Activated CD4-positive, alpha-beta T cell treated with anti-CD3 and anti-CD28 coated beads for 4 hours (primary cell): ENCODE measurements at places on chromosomes 3 and 15.

- DNase-seq, result no peak
Measured at GRCh38 chr3:98323425-98323824, 30.2 kb upstream of the OR5K4 start.

- peak; percentile 35 for DNase-seq
Measured at GRCh38 chr15:99755692-99756409, 22.6 kb upstream of the LYSMD4 start.

DNA sequence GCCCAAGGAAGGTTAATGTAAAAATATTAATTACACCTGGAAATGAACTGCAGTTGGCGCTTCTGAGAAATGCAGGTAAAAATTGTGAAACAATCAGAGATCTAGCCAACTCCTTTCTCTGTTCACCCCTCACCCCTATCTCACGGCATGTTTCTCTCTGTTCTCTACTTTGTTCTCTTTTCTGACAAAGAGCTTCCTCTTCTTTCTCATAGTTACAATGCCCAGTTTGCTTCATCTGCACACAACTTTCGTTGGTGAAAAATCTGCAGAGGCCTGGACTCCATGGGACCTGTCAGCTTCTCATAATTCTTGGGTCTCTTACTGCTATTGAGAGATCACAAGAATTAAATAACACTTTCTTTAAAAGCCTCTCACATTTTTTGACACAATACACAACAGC, 212.9 kb upstream of the LRRN1 start:
- no peak for DNase-seq

- no peak for DNase-seq
Measured at GRCh38 chr3:130506031-130506430, 10.9 kb upstream of the COL6A6 start.

DNA sequence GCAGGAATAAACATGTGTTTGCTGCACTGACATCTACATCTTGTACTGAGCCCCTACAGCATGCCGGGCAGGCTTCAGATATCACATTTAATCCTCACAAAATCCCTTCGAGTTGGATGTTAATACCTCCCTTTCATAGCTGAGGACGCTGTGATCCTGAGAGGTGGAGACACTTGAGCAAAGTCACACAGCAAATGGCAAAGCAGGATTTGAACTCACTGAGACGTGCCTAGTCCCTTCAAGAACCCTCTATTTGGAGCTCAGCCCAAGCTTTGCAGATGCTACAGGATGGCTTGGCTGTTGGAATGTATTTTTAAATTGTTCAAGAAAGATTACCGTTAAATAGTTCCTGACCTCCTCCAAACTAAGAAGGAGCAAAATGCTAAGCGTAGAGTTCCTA, 64.6 kb upstream of the SLC6A6 start:
- no peak for DNase-seq

- DNase-seq, result no peak
Measured at GRCh38 chr3:107184375-107184774, 192.9 kb upstream of the CCDC54 start.

DNA sequence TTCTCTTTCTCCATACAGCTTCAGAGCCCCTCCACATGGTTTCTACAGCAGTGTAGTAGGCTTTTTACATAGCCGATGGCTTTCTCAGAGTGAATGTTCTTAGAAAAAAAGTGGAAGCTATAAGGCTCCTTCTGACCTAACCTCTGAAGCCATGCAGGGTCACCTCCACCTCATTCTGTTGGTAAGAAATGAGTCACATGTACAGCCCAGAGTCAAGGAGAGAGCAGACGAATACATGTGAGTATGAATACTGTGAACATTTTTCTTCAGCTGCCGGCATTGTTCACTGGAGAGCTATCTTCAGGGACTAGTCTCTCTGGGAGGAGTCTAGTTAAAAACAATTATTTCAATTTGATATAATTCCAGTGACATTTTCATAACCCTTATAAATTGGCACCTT, 68.2 kb upstream of the THRB start:
- DNase-seq, result no peak

DNA sequence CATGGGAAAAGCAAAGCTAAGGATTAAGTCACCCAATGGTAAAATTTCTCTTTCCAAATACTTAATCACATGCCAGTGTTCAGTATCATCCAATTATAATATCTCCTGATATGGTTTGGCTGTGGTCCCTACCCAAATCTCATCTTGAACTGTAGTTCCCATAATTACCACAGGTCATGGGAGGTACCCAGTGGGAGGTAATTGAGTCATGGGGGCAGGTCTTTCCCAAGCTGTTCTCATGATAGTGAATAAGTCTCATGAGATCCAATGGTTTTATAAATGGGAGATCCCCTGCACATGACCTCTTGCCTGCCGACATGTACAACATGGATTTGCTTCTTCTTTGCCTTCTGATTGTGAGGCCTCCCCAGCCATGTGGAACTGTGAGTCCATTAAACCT, 26.1 kb upstream of the NMB start:
- DNase-seq, result no peak

- no peak for DNase-seq
Measured at GRCh38 chr15:89362203-89363101, 27.8 kb upstream of the POLG start.

GRCh38 chr3:134516905-134517304, 31.0 kb downstream of the CEP63 start:
- no peak for DNase-seq

DNA sequence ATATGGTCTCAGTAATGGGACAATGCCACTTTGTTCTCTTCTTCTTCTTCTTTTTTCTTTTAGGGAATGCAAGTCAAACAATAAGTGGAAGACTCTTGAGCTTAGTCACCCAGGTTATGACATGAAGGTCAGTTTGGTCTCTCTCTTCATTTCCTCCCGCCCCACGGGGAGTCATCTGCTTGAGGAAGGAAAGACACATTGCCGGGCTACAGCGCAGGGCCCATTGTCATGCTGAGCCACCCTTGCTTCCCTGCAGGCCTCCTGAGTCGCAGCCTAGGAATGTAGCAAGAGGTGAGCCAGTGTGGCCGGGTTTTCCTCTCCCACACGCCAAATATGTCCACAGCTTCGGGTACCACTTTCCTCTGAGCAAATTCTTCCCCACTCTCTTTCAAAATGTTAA, 47.6 kb downstream of the RAP2B start:
- DNase-seq, result no peak
